Left cardiac atrium (tissue), 4 donors: ENCODE measurements at places on chromosomes 6 and 20. TPM values are rescaled to one million over a fixed set of nuclear protein-coding genes. Genes with fewer than 3 reads are reported as not detected.

GRCh38 chr20:23228912-23229311, 121.7 kb upstream of the NXT1 start:
- DNase-seq = no peak

Gene PI16
- total RNA-seq = 47.0 TPM

Gene SAMD5
- 1.6 TPM for total RNA-seq

Gene MRAP2
- total RNA-seq = 1.2 TPM

Gene CTAGE9
- not detected for total RNA-seq
